ENCODE measurements at places on chromosomes 13 and 19.

DNA sequence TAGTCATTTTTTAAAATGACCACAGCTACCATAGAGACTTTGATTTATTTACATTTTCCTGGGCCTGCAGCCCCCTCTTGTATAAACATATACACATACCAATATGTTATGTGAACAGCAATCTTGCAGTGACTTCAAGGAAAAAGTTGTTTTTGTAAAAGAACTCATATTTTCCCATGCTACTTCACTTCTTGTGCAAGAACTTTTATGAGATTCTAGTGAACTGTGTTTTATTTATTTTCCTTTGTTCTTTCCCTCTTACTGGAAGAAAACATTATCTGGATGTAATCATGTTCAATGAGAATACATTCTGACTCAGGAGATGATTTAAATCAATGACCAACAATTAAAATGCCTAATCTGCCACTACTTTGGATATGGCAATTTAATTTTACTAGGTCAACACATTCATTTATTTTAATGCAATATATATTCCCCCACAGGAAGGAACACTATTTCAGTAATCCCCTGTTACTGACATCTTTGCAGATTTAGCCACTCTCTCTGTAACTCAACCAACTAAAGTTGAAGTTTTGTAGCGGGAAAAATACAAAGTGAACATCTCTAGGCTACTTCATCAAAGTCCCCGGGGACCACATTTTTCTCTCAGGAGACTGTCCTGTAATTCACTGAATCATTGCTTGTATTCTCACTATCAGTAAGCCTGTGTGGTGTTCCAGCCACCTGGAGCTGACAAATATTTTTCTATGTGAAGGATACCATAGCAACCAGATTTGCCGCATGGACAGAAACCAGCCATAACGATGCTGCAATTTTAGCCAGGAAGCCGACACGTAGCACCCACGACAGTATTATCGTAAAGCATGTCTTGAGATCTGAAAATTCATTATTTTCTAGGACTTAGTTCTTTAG is 90.5 kb downstream of the STARD13 start:
- no peaks in the 10 kb centered on the region for H3K36me3 ChIP-seq
- DNase-seq = no peak
- no peaks in the 10 kb centered on the region for H3K27me3 ChIP-seq
- H3K4me1 ChIP-seq = no peaks in the 10 kb centered on the region

- no peak overlapping the region for H3K27ac ChIP-seq
- no peaks in the 10 kb centered on the region for H3K27me3 ChIP-seq
- no peak for DNase-seq
- peaks cover 13% of the 10 kb centered on the region for H3K4me1 ChIP-seq
- peaks cover 10% of the 10 kb centered on the region for H3K36me3 ChIP-seq
Observed at GRCh38 chr19:46992699-46993535, 26.7 kb upstream of the NPAS1 start.

DNA sequence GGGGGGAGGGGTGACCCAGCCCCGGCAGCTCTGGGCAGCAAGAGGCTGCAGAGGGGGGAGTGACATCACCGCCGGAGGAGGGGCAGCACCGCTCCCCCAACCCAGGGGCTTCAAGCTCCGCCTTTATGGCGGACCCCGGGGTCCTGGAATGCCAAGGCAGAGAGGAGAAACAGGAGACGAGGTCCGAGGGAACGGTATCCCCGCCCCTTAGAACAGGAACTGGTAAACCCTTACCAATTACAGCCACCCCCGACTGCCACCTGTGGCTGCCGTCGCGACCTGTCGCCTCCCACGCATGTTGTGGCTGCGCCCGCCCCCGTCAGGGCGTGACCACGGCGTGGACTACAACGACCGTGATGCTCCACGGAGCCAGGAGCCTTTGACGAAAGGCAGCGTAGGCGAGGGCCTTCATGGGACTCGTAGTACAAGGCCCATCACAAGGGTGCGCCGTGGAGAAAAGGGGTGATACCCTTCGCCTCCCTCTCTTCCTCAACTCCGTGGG is 4.1 kb upstream of the KCNC3 start:
- peak; percentile 89 for DNase-seq
- H3K27me3 ChIP-seq = peaks cover 76% of the 10 kb centered on the region
- H3K4me3 ChIP-seq = peak overlapping the region; percentile 53
- no peaks in the 10 kb centered on the region for H3K36me3 ChIP-seq
- peaks cover 56% of the 10 kb centered on the region for H3K4me1 ChIP-seq
- H3K27ac ChIP-seq = peak overlapping the region; percentile 52

- H3K36me3 ChIP-seq = peaks cover 8% of the 10 kb centered on the region
- H3K27me3 ChIP-seq = no peaks in the 10 kb centered on the region
- no peak for DNase-seq
- no peak overlapping the region for H3K4me3 ChIP-seq
- no peaks in the 10 kb centered on the region for H3K4me1 ChIP-seq
Observed at GRCh38 chr13:113219256-113219940, 10.0 kb downstream of the CUL4A start.

DNA sequence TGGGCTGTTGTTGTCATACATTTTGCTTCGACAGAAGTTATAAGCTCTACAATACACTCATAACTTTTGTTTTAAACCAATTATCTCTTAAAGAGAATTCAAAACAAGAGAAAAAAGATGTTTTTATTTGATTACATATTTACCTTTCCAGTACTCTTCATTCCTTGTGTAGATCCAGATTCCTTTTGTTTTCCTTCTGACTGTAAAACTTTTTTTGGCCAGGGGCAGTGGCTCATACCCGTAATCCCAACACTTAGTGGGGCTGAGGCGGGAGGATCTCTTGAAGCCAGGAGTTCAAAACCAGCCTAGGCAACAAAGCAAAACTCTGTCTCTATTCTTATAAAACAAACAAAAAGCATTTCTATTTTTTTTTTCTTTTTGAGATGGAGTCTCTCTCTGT is 21.7 kb downstream of the LPAR6 start:
- H3K36me3 ChIP-seq = no peaks in the 10 kb centered on the region
- DNase-seq = no peak
- no peaks in the 10 kb centered on the region for H3K4me1 ChIP-seq
- H3K4me3 ChIP-seq = no peak overlapping the region
- no peak overlapping the region for H3K27ac ChIP-seq
- H3K27me3 ChIP-seq = no peaks in the 10 kb centered on the region

- no peak overlapping the region for H3K4me3 ChIP-seq
- DNase-seq = no peak
- H3K27ac ChIP-seq = no peak overlapping the region
Observed at GRCh38 chr19:6064336-6065073, 45.8 kb downstream of the RFX2 start.

GRCh38 chr13:111247552-111247951 is 72.9 kb upstream of the TEX29 start:
- peaks cover 5% of the 10 kb centered on the region for H3K36me3 ChIP-seq
- no peak overlapping the region for H3K27ac ChIP-seq
- H3K4me1 ChIP-seq = no peaks in the 10 kb centered on the region
- no peaks in the 10 kb centered on the region for H3K27me3 ChIP-seq
- no peak overlapping the region for H3K4me3 ChIP-seq
- no peak for DNase-seq

GRCh38 chr13:38868870-38869269 is 121.8 kb downstream of the STOML3 start:
- no peaks in the 10 kb centered on the region for H3K27me3 ChIP-seq
- H3K4me1 ChIP-seq = no peaks in the 10 kb centered on the region
- H3K36me3 ChIP-seq = no peaks in the 10 kb centered on the region
- no peak overlapping the region for H3K27ac ChIP-seq

GRCh38 chr13:51286135-51287002 is 53.1 kb upstream of the SERPINE3 start:
- peak; percentile 50 for DNase-seq
- H3K27me3 ChIP-seq = no peaks in the 10 kb centered on the region
- H3K27ac ChIP-seq = no peak overlapping the region

- H3K36me3 ChIP-seq = peaks cover 1% of the 10 kb centered on the region
- DNase-seq = no peak
- no peak overlapping the region for H3K4me3 ChIP-seq
- no peak overlapping the region for H3K27ac ChIP-seq
- no peaks in the 10 kb centered on the region for H3K27me3 ChIP-seq
Observed at GRCh38 chr19:19171821-19172532, 1.9 kb upstream of the MEF2B start.

- H3K27me3 ChIP-seq = no peaks in the 10 kb centered on the region
- no peak for DNase-seq
- no peak overlapping the region for H3K27ac ChIP-seq
- no peaks in the 10 kb centered on the region for H3K4me1 ChIP-seq
- no peak overlapping the region for H3K4me3 ChIP-seq
Observed at GRCh38 chr13:102869948-102870676, 24.3 kb downstream of the ERCC5 start.

- H3K27ac ChIP-seq = no peak overlapping the region
- H3K27me3 ChIP-seq = peaks cover 71% of the 10 kb centered on the region
- no peak overlapping the region for H3K4me3 ChIP-seq
- no peaks in the 10 kb centered on the region for H3K36me3 ChIP-seq
- H3K4me1 ChIP-seq = no peaks in the 10 kb centered on the region
- no peak for DNase-seq
Observed at GRCh38 chr19:58037927-58038687, 4.3 kb downstream of the ZSCAN1 start.
